NCI-H1092 (cell line): ENCODE measurements at places on chromosomes 12 and 14.

DNA sequence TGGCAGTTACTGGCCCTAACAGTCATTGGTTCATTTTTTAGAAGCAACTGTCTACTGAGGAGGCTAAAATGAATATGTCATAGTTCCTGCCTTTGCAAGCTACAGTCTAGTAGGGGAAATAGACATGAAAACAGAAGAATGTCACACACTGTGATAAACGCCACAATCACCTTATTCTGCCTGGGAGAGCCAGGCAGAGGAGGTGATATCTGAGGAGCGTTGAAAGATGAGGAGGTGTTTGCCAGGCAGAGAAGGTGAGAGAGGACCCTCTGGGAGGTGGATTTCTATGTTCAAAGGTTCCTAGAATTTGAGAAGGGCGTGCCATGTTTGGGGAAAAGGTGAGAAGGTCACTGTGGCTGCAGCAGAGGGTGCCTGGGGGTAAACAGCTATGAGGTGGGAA lies 185.7 kb downstream of the PAX9 start:
- no peak for DNase-seq

DNA sequence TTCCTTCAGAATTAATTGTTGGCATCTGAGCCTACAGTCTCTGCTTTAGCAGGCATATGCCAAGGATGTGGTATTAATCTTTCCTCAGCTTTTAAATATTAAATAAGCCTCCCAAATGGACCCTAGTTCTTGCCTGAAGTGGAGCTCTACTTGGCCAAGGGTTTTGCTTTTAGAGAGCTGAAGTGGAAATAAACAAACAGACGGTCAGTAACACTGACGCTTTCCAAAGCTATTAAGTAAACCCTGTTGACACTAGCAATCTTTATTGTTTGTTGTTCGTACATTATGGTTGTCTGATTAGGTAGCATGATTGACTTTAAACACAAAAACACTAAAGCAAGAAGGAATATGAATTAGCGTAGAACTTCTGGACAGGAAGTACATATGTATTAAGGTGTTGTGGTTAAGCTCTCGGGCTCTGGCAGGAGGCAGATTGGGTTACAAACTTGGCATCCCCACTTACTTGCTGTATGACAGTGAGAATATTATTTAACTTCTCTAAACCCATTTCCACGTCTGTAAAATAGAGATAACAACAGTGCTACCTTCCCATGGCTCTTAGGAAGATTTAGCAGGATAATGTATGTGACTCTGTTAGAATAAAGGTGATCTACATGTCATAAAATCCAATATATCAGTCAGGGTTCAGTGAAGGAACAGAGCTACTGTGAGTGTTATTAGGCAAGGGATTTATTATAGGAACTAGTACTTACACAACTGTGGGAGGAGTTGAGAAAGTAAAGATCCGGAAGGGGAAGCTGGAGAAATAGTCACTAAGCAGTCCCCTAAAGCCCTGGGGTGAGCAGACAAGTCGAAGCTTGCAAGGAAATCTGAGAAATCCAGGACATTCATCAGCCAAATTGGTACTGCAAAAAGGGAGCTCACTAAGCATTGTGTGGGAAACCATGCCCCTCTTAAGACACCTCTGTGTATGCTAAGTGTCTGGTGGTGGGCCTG lies 92.2 kb upstream of the ATF7IP start:
- peak; percentile 76 for DNase-seq

- no peak for DNase-seq
Measured at GRCh38 chr14:64464651-64465050, 648 bp upstream of the AKAP5 start.

- DNase-seq, result peak; percentile 0
Measured at GRCh38 chr12:10331642-10332239, 24.1 kb downstream of the KLRD1 start.

- DNase-seq, result no peak
Measured at GRCh38 chr12:52148464-52149181, 43.2 kb downstream of the KRT80 start.

DNA sequence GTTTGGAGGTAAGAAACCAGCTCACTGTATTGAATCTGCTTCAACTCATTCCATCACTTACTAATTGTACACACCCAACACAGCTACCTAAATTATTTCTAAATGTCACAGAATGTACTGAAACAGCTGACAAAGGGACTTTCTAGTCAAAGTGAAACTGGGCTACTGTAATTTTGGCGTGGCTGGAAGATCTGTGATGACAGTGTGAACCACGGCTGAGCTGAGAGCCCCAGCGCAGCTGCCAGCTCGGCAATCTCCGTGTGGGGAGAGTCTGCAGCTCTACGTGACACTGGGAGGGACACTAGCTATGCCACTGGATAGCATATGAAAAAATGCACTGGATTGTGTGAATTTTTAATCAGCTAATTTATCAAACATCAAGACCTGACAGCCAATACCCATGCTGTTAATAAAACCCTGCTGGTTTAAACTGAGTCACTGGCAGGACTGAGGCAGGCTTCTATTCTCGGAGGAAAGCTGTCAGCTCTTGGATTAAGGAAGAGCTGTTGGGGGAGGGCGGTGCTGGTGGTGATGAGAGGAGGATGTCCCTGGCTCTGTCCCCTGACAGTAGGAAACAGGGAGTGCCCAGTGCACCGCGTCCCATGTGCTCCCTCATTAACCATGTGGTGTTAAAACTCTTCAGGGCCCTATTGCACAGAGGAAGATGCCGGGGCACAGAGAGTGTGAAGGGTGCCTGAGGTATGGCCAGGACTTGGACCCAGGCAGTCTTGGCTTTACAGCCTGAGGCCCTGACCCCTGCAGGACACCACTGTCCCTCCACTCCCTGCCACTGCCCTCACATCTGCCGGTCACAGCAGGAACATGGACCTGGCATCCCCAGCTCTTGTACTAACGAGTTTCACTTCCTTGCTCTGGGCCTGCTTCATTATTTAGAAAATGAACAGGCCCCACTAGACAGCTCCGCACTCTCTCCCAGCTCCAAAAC lies 13.3 kb downstream of the SLC15A4 start:
- no peak for DNase-seq

DNA sequence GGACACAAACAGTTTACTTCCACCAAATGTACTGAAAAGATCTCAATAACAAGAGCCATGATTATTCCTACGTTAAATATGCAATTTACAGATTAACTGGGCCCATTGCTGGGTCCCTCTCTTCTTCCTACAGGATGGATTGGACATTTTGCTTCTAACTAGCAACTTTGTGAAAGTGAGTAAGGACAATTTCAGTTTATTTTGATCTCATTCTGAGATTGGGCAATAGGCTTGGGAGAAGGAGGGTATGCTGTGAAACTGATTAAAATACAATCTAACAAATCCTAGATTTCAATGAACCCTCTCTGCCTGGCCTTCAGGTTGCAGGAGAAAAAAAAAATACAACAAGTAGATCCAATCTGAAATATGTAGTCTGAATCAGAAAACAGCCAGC lies 121.5 kb downstream of the PRKD1 start:
- DNase-seq, result no peak

DNA sequence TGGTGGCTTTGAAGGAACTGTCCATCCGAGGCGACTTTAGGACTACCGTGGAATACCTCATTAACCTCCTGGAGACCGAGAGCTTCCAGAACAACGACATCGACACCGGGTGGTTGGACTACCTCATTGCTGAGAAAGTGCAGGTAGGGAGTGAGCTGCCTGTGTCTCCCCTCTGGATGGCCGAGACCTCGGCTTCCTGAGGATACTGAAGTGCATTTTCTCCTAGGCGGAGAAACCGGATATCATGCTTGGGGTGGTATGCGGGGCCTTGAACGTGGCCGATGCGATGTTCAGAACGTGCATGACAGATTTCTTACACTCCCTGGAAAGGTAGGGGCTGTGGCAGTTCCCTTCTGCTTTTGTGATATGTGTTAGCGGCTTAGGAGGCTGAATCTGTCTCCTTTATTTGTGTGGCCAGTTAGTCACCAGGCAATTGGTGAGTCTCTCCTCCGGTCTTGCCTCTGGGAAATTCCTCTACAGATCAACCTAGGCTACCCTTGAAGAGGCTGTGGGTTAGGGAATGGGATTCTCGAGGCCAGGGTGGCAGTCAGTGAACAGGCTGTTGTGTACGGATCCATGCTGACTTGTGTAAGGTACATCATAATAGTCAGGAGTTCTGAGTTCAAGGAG lies 75.3 kb downstream of the ACACB start:
- no peak for DNase-seq

DNA sequence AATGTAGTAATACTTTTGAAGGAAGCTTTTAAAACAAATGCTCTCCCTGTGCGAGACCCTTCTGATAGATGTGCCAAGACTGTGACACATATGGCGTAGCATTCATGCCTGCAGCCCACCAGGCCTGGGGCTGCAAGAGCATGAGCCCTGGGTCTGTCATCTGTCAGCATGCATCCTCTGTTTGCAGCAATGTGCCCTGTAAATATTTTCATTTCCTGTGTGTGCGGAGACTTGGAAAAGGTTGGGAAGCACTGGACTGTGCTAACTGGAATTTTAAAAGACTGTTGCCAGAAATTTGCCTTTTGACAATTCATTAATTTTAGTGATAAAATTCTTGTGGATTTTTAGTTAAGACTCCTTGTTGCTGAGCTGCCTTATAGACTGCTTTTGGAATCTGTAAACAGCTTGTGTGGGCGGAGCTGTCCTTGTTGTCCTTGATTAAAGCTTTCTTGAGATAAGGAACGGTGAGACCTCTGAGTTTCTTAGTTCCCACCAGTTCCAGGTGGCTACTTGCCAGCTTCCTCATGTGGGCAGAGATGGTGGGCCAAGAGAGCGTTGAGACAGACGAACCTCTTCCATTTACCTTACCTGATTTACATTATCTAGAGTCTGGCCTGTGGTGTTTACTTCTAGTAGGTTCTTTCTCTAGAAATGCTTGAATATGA lies 23.4 kb downstream of the MARK3 start:
- no peak for DNase-seq

GRCh38 chr12:85825746-85826145 lies 10.5 kb downstream of the RASSF9 start:
- DNase-seq, result no peak

DNA sequence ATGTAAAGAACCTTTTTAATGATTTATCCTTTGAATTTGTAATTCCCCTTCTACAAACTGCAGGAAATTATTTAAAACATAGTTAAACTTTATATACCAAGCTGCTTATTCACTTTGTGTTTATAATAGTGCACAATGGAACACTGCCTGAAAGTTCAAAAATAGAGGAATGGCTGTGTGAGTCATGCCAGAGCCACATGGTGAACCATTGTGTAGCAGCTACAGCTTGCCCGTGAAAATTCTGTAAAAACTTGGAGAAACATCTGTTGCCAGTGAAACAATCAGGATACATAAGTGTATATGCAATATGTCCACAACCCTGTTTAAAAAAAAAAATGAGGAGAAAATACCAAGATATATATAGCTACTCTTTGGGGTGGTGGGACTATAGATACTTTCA lies 59.5 kb downstream of the VEZT start:
- no peak for DNase-seq

DNA sequence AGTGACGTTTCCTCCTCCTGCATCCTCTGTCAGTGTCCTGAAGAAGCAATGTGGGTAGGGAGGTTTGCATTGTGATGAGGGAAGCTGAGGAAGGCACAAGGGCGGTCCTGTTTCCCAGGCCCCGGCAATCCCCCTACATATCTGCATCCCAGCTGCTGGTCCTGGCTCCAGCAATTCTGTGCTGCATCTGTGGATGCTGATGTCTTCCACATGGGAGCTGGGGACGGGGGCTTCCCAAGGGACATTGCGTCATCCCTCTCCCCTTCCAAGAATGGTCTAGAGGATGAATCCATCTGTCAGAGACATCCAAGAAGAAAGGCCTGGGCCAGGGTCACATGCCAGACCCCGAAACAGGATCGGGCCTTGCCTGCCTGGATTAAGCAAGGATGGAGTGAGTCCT lies 52.1 kb downstream of the TSPAN11 start:
- DNase-seq, result no peak

GRCh38 chr14:60563113-60563512 lies 54.2 kb downstream of the SIX6 start:
- no peak for DNase-seq

DNA sequence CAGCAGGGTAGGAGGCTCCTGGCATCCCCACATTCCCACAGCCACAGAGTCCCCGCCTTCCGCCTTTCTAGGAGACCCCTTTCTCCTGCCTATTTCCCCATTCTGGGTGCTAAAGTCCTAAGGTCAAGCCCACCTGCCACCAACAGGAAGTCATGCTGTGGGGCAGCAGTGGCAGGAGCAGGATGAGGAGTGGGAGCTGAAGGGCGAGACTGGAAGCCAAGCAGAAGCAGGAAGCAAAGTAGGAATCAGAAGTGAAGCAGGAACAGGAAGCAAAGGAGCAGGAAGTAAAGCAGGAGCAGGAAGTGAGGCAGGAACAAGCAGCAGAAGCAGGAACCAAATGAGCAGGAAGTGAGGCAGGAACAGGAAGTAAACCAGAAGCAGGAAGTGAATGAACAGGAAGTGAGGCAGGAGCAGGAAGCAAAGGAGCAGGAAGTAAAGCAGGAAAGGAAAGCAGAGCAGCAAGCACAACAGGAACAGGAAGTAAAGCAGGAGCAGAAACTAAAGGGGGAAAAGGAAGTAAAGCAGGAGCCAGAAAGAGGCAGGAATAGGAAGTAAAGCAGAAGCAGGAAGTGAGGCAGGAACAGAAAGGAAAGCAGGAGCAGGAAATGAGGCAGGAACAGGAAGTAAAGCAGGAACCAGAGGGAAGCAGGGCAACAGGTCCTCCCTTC lies 38.3 kb upstream of the RIMBP2 start:
- DNase-seq, result no peak

DNA sequence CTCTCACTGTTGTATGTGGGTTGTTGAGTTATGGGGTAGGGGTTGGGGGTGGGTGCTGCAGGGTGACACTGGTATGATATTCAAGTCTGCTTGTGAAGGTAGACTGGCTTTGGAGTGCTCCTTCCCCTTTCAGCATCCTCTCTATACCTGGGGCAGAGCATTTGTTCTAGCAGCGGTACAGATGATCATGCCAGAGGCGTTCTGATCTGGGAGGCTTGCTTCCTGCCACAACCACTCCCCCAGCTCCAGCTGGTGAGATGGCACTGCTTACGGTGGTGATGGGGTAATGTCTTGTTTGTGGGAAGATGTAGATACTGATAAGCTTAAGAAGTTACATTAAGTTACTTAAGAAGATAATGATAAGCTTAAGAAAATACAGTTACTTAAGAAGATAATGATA lies 131.8 kb downstream of the ERC1 start:
- DNase-seq, result no peak

- DNase-seq, result no peak
Measured at GRCh38 chr14:96849733-96850132, 52.6 kb downstream of the VRK1 start.

DNA sequence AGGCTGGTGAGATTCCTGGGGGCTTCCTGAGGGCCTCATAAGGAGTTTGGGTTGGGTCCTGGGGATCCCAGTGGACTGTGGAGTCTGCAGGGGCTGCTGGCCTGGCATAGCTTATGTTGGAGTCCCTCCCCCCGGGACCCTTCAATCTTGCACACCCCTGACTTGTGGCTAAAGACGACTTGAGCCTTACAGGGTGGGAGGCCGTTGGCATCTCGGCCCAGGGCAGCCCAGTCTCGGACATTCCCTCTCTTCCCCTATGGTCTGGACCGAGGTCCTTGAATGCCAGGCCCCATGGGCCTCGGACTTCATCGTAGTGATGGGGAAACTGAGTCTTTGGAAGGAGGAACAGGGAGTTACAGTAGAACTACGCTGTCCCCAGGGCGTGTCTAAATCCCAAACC lies 12.5 kb downstream of the RTL1 start:
- DNase-seq, result no peak
